Activated naive CD4-positive, alpha-beta T cell treated with anti-CD3 and anti-CD28 coated beads for 36 hours (primary cell): ENCODE measurements at places on chromosomes 16 and 17.

GRCh38 chr17:5514976-5515375, 28.6 kb downstream of the MIS12 start:
- DNase-seq: no peak

DNA sequence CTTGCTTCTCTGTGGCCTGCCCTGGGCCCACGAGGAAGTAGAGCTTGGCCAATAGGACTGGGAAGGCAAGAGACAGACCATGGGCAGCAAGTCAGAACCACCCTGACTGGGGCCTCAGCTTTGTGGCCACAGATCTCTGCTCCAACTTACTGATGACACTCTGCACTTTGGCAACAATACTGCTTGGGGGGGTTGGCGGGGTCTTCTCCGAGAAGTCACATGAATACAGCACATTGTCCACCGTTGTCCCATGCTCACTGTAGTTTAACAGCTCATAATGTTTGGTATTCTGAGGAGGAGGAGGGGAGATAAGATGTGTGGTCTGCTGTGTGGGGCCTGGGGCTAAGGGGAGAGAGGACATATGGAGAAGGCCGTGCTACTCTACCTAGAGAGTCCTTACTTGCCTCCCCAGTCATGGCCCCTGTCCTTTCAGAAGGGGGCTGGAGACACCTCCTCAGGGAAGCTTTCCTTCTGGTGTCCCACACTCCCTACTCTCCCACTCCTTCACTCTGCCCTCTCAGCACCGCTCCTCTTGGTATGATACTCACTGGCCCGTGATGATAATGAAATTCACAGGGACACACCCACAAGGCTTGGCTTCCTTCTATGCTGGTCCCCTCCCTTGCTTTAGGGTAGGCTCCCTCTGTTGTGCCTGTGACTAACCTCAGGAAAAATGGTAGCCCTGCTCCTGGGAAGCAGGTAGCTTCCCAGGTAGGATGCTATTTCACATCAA, 4.0 kb upstream of the DHRS13 start:
- no peak for DNase-seq

DNA sequence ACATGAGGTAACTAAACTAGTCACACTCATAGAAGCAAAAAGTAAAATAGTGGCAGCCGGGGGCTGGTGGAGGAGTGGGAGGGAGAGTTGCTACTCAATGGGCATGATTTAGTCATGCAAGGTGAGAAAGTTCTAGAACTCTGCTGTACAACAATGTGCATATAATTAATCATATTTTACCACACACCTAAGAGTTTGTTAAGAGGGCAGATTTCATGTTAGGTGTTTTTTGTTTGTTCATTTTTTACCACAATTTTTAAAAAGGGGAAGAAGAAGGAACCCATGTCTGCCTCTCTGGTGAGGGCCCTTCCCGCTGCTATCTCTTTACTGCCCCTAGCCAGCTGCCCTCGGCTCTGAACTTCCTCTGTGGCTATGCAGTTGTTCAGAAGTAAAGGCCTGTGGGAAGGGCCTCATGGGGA, 11.2 kb downstream of the CD300LB start:
- DNase-seq: no peak

- no peak for DNase-seq
These were observed 23.6 kb upstream of the USP22 start for GRCh38 chr17:21066394-21066793.

- no peak for DNase-seq
These were observed 41.5 kb downstream of the TK2 start for GRCh38 chr16:66508248-66508913.

DNA sequence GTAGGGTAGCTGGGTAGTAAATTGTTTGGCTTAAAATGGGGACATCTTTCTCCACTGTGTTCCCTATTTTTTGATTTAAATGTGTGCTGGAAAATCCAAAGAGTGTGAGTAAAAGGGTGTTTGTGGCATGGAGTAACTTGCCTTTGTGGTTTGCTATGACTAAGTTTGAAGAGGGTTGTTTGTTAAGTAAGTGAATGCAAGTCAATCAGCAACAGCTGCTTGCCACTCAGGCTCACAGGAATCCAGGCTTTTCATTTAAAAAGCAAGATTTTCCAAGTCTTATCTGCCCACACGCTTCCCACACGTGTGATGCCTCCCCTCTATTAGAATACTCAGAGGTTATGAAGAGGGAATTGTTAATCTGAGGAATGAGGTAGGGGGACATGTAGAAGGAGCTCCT, 847.7 kb upstream of the RBFOX1 start:
- DNase-seq: no peak

DNA sequence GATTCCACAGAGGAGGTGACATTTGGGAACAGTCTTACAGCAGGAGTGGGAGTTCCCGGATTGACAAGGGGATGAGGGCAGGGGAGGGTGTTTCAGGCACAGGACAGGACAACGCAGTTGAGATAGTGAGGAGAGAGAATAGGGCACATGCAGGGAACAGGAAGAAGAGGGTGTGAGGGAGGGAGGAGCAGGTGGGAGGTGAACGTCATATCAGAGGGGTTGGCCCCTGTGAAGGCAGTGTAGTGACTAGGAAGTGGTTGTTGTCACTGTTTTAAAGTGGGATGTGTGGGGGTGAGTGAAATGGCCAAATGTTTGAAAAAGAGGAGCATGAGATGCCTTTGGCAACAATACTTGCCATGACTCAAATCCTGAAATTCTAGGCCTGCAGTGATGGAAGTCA, 12.2 kb downstream of the PRKCB start:
- peak; percentile 77 for DNase-seq

GRCh38 chr17:73667181-73667959, 23.1 kb upstream of the SDK2 start:
- DNase-seq: peak; percentile 31

GRCh38 chr17:66580184-66580955, 254.5 kb upstream of the CACNG5 start:
- no peak for DNase-seq

GRCh38 chr17:27216836-27217235, 77.1 kb upstream of the WSB1 start:
- DNase-seq: no peak

GRCh38 chr17:28343491-28343932, 8.0 kb downstream of the TNFAIP1 start:
- no peak for DNase-seq

- peak; percentile 34 for DNase-seq
These were observed 616 bp downstream of the ACTG1 start for GRCh38 chr17:81511804-81512561.

- no peak for DNase-seq
These were observed 9.8 kb downstream of the SLC7A6OS start for GRCh38 chr16:68300734-68301459.

- no peak for DNase-seq
These were observed 212.6 kb downstream of the RBFOX1 start for GRCh38 chr16:7545251-7545650.

DNA sequence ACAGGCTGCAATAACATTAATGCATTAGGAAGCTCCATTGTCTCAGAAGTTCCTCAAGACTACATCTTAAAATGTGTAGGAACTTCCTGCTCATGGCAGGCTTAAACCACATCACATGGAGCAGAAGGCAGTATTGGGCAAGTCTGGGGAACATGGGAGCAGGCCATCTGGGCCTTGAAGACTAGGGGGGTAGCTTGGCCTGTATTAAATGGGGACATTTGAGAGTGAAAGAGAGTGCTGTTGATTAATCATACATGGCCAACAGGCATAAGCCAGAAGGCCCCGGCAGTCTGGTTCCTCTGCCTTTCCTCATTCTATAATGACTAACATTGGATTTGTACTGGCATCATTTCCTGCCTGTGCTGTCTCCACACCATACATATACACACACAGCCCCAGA, 25.2 kb upstream of the SLC5A11 start:
- DNase-seq: no peak

DNA sequence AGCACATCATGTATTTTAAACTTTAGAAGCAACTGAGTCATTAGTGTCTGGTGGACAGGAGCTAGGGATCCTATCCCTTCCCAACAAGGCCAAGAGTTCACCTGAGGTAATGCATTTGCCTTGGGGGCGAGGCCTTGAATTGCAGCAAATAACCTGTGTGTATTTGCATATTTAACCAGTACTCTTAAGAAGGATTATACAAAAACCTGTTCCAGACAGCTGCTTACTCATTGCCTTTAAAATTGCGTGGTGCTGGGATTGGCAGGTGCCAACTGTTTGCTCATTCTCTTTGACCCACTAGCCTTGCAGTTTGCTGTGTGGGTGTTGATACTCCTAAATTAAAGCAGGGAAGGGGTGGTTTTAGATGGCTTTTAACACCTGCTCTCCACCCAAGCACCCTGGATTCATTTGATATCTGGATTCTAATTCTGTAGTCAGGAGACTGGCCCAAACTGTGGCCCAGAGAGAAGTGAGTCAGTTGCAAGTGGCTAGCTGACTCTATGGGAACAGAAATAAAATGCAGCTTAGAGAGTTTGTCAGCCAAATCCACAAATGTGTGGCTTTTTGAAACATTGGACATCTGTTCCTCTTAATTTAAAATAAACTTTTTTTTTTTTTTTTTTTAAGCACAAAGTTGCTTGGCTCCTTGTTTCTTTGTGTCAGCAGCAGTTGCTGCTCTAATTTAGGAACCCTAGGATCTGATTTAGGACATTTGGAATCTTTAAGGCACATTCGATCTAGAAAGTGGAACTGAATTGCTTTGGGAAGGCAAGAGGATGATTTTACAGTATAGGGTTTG, 46.9 kb downstream of the TUBD1 start:
- DNase-seq: peak; percentile 79

- DNase-seq: no peak
These were observed 110.3 kb upstream of the CDC42EP4 start for GRCh38 chr17:73422121-73422520.

DNA sequence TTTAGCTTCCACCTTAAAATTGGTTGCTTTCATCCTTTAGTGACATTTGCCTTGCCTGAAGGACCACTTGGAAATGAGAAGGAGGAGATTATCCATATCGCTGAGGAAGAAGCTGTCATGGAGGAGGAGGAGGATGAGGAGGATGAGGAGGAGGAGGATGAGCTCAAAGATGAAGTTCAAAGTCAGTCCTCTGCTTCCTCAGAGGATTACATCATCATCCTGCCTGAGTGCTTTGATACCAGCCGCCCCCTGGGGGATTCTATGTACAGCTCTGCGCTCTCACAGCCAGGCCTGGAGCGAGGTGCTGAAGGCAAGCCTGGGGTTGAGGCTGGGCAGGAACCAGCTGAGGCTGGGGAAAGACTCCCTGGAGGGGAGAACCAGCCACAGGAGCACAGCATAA, 11.5 kb upstream of the TMEM106A start:
- peak; percentile 17 for DNase-seq

DNA sequence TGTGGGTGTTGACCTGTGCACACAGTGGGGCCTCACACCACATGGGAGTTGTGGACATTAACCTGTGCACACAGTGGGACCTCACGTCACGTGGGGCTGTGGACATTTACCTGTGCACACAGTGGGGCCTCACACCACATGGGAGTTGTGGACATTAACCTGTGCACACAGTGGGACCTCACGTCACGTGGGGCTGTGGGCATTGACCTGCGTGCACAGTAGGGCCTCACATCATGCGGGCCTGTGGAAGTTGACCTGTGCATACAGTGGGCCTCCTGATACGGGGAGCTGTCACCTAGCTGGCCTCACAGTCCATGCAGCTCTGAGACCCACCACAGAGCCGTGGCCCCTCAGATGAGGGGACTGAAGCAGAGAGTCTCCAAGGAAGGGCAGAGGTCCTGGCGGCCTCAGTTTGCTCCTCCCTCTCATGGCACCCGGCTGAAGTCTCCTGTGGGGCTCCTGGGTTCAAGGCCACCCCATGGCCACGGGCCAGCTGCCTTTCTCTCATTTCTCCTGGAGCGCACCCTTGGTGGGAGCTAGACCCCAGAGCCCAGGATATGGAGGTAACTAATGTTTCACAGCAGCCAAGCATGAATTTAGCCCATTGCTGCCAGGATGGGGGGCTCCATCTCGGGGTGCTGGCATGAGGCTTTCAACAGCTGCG, 21.0 kb downstream of the CACNA1H start:
- no peak for DNase-seq

- no peak for DNase-seq
These were observed 6.5 kb upstream of the SERPINF1 start for GRCh38 chr17:1755252-1755826.

- DNase-seq: no peak
These were observed 61.3 kb upstream of the SDK2 start for GRCh38 chr17:73705594-73705993.

DNA sequence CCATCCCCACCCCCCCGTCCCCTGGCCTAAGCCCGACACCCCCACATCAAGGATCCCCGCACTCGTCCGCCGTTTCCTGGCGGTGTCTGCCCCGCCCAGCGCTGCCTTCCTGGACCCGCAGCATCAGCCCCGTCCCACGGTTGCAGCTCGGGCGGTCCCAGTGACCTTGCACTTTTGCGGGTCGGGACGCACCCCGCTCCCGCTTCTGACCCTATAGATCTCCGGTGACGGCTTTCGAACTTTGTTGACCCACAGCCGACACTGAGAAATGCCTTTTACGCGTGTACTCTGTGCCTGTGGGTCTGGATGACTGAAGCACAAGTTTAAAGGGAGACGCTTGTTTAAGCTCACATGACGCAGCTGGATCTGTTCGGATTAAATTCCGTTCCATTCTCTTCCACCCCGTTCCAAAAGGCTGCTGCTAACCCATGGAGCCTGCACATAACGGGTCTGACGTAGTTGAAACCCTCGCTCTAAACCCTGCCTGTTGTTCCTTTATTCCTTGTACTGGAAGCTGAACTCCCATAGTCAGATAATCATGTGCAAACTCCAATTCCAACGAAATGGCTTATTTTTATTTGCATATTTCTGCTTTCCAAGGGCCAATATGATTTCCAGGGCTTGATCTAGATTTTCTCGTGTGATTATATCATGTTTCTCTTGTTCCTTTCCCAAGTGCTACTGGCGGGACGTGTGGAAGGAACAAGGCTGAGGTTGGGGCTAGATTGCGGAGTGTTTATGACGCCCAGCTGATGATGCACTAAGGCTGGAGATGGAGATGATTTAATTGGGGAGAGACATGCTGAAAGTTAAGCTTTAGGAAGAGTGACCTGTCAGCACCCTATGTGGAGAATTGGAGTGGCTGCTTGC, 834 bp downstream of the FLYWCH1 start:
- peak; percentile 42 for DNase-seq

DNA sequence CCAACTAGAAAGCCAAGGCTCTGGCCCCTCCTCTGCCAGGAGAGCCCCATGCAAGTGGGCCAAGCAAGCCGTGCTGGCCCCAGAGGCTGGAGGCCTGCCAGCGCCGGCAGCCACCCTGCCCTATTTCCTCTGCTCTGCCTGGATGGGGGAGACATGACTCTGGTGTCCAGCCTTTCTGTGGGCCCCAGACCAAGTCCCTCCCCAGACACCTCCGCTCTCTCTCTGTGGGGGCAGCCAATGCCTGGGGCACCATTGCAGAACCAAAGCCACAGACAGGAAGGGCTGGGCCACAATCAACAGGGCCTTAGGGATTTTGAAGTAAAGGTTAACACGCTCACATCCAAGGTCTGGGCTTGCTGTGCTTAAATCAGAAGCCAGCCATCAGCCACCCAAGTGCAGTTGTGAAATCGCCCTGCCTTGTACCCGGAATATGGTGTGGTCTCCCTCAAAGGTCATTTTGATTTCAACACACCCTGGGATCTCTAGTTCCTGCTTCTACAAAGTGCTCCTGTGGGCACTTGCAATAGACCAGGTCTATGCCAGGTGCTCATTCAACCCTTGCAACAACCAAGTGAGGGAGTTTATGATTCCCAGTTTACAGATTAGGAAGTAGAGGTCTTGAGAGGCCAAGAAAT, 63.5 kb upstream of the TEX2 start:
- DNase-seq: no peak

- DNase-seq: no peak
These were observed 259.9 kb upstream of the IRX3 start for GRCh38 chr16:54546521-54546920.
